CD4-positive, alpha-beta T cell (primary cell): ENCODE measurements at places on chromosomes 11 and 22. TPM values are rescaled to one million over a fixed set of nuclear protein-coding genes. Genes with fewer than 3 reads are reported as not detected.

DNA sequence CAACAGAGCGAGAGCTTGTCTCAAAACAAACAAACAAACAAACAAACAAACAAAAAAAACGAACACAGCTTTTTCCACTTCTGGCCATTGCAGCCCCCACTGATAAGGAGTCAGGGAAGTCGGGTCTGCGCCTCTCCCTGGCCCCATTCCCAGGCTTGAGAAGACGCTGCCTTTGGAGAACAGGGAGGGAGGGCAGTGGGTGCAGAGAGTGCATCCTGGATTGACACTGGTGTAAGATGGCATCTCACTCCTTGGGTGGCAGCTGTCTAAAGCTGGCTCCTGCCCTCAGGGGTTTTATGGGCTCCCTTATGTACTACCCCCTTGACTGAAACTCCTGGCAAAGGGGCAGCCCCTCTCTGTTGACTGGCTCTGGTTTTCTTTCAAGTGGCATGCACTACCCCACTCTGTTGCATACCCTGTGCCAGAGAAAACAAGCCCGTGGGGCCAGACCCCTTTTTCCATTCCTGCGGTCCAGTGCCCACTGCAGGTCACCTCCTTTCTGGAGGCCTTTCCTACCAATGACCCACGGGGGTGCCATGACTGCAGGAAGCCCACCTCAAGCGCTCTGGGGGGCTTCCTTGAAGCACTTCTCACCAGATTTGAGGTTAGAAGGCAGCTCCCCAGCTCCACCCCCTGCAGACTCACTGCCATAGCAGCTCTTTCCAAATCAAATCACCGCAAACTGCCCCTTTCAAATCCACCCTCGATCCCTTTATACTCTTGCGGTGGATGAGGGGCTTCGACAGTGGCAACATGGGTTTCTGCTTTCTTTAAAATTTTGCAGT, 12.7 kb downstream of the DRAP1 start:
- H3K36me3 ChIP-seq: no peaks in the 10 kb centered on the region
- H3K27me3 ChIP-seq: no peaks in the 10 kb centered on the region
- no peak for DNase-seq
- H3K4me1 ChIP-seq: peaks cover 23% of the 10 kb centered on the region
- no peak overlapping the region for H3K4me3 ChIP-seq
- no peak overlapping the region for H3K27ac ChIP-seq

DNA sequence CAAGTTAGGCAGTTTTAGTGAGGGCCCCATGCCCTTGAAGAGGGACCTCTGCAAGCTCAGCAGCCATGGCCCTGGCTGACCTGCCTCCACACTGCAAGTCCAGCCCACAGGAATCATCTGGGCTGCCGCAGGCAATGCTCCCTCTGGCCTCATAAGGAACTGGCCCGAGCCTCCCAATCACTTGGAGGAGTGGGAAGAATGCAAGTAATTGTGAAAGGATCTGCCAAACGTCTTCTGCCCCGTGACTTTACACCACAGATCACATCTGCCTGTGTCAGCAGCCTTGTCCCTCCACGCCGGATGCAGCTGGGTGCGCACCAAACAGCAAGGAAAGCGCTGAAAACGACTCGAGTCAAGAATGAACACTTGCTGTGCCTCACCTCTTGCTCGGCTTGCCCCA, 23.8 kb downstream of the OPCML start:
- no peaks in the 10 kb centered on the region for H3K4me1 ChIP-seq
- no peaks in the 10 kb centered on the region for H3K36me3 ChIP-seq
- H3K27ac ChIP-seq: no peak overlapping the region
- no peak for DNase-seq
- no peaks in the 10 kb centered on the region for H3K27me3 ChIP-seq
- no peak overlapping the region for H3K4me3 ChIP-seq

DNA sequence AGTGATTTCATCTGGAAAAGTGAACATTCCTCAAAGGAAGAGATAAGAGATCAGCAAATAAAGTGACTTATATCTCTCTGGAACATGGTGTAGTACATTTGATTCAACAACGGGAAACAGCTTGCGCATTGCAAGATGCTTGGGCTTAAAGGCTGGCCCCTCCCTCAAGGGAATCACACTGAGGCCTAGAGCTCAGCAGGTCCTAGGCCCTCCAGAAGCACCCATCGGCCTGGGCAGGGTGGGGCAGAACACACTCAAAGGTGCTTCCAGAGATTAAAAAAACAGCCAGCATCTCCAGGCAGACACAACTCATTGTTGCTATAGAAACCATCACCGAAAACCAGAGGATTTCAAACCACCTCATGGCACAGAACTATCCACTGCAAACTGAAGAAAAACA, 69.0 kb upstream of the ARFGAP3 start:
- H3K4me3 ChIP-seq: no peak overlapping the region
- peaks cover 24% of the 10 kb centered on the region for H3K4me1 ChIP-seq
- no peak for DNase-seq
- peaks cover 2% of the 10 kb centered on the region for H3K36me3 ChIP-seq
- no peak overlapping the region for H3K27ac ChIP-seq
- H3K27me3 ChIP-seq: no peaks in the 10 kb centered on the region

Gene VWCE
- total RNA-seq: 1.0 TPM

- H3K36me3 ChIP-seq: peaks cover 88% of the 10 kb centered on the region
- DNase-seq: no peak
- no peaks in the 10 kb centered on the region for H3K4me1 ChIP-seq
- no peaks in the 10 kb centered on the region for H3K27me3 ChIP-seq
- no peak overlapping the region for H3K27ac ChIP-seq
Observed at GRCh38 chr11:47308050-47308823, 38.3 kb downstream of the MADD start.

DNA sequence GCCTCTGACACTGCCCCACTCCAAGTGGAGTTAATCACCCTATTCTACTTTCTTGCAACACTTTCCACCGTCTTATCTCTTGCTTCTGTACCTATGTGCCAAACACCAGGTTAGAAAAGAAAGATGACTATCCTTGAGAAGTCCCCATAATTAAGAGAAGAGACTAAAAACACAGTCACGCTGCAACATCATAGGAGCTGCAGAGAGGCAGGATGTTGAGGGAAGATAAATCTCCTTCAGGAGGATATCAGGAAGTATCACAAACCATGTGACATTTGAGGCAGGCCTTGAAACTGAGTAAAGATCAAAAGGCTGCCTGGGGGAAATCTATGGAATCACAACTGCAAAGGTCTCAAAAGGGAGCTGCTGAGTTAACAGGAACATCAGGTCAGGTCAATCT, 24.8 kb downstream of the GAB2 start:
- H3K27me3 ChIP-seq: no peaks in the 10 kb centered on the region
- no peaks in the 10 kb centered on the region for H3K36me3 ChIP-seq
- H3K4me1 ChIP-seq: no peaks in the 10 kb centered on the region
- DNase-seq: no peak
